ENCODE measurements at places on chromosomes 1 and 21. TPM values are rescaled to one million over a fixed set of nuclear protein-coding genes. Genes with fewer than 3 reads are reported as not detected.

- DNase-seq = no peak
Measured at GRCh38 chr1:231952154-231952553, 325.6 kb downstream of the DISC1 start.

DNA sequence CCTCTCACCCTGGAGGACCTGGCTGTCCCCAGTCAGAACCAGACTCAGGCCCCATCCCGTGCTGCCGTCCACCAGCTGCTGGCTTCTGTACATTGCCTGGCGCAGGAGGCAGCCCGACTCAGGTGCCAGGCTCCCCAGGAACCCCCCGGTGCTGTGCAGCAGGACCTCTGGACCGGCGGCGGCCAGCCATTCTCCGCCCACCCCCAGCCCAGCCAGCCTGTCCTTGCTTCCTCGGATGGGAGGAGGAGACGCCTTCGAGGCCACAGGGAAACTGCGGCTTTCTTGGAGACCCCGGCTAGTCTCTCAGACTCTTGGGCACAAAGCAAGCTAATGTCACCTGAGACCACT, 4.4 kb downstream of the C1orf167 start:
- no peak for DNase-seq

DNA sequence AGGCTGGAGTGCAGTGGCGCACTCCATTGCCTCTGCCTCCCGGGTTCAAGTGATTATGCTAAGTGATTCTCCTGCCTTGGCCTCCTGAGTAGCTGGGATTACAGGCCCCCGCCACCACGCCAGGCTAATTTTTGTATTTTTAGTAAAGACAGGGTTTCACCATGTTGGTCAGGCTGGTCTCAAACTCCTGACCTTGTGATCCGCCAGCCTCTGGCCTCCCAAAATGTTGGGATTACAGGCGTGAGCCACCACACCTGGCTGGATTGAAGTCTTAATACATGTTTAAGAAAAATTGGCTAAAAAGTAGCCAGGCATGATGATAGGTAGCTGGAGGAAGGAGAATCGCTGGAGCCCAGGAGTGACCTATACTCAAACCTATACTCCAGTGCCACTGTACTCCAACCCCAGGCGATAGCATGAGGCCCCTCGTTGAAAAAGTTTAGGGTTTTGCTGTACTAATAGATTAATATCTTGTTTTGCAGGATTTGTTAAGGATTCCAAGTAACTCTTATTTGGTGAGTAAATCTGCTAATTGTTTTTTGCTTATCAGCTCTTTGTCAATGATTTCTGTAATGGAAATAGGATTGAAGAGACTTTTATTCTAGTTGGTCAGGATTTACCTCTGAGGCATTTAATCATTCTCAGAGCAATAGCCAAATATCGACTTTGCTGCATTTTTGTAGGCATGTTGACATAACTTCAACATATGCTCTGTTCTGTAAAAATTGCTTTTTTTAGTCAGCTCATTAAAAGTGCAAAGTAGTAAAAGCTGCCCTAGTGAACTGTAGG, 2.0 kb downstream of the RCC1 start:
- no peak for DNase-seq

DNA sequence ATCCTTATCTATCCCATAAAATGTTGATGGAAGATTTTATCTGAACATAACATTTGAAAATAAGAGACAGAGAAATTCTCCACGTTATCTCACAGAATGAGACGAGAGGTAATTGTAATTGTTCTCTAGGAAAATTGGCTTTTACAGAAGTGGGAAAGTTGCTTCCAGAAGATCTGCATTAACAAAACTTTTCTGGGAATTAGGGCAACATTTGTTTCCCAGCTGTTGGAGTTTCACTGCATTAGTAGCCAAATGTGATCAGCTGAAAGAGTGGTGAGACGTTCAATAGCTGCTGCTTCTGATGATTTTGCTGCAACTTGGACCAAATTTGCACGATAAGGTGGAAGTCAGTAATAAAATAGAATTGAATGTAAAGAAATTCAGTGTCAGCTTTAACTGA, 7.6 kb downstream of the CHODL start:
- no peak for DNase-seq

The PKNOX1 gene
- 38.2 TPM for total RNA-seq

The PLEKHA6 gene
- total RNA-seq = 1.6 TPM

The ZNF670 gene
- total RNA-seq = 5.4 TPM
